ENCODE measurements at places on chromosomes 6 and 20.

GRCh38 chr20:3521852-3522740 lies 51.3 kb downstream of the ATRN start:
- DNase-seq, result no peak

- DNase-seq, result no peak
These were observed 42.6 kb upstream of the IFNGR1 start for GRCh38 chr6:137261761-137262160.

- no peak for DNase-seq
These were observed 108.7 kb upstream of the LRFN2 start for GRCh38 chr6:40695750-40696415.

DNA sequence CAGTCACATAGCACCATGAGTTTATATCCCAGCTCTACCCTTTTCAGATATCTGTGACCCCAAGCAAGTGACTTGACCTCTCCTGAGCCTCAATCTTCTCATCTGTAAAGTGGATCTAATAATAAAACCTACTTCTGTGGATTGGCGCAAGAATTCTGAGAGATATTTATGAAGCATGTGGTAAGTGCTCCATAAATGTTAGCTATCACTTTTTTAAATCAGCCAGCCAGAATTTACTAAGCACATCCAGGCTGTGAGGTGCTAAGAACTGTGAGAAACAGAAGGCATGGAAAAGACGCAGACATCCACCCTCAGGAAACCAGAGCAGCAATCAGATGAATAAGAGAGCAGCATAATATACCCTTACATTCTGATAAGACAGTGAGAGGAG lies 862 bp downstream of the C20orf96 start:
- no peak for DNase-seq

GRCh38 chr6:71420095-71420692 lies 131.6 kb downstream of the OGFRL1 start:
- no peak for DNase-seq

GRCh38 chr20:52974179-52974594 lies 2.0 kb downstream of the TSHZ2 start:
- no peak for DNase-seq

- no peak for DNase-seq
These were observed 31.8 kb downstream of the RNF146 start for GRCh38 chr6:127298475-127298874.

- DNase-seq, result no peak
These were observed 8.0 kb downstream of the ZNF335 start for GRCh38 chr20:45964006-45964400.

DNA sequence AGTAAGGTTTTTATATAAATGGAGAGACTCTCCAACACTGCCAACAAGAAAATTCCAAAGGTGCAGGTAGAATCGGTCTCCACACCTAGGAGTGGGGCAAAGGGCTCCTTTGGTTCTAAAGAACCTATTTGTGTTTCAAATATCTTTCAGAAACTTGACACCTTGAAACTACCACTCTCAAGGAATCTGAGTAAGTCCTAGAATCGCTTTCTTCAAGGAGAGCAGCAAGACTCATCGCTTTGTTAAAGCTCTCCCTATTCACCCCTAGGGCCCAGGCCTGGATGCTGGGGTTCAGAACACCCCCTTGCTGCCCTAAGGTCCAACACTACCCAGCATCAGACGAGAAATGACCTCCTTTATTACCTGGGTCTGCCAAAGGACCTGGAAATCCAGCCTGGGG lies 2.0 kb downstream of the CLIC5 start:
- DNase-seq, result no peak
